NCI-H1694 (cell line): ENCODE measurements at places on chromosomes 11 and 22.

DNA sequence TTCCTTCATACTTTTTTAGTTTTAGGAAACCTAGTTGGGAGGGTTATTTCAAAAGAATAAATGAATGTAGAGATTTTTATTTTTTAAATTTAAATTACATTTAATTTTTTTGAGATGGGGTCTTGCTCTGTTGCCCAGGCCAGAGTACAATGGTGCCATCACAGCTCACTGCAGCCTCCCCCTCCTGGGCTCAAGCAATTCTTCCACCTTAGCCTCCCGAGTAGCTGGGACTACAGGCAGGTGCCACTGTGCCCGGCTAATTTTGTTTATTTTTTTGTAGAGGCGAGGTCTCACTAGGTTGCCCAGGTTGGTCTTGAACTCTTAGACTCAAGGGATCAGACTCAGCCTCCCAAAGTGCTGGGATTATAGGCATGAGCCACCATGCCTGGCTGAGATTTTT lies 32.6 kb downstream of the ZNRF3 start:
- no peak for DNase-seq

DNA sequence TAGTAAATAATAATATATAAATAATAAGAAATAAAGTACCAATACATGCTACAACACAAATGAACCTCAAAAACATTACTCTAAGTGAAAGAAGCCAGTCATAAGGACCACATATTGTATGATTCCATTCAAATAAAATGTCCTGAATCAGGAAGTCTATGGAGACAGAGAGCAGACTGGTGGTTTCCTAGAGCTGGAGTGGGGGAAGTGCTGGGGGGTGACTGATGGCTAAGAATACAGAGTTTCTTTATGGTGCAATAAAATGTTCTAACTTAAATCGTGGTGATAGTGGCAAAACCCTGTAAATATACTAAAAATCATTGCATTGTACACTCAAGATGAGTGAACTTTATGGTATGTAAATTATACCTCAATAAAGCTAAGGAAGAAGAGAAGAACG lies 376.5 kb downstream of the BUD13 start:
- no peak for DNase-seq

DNA sequence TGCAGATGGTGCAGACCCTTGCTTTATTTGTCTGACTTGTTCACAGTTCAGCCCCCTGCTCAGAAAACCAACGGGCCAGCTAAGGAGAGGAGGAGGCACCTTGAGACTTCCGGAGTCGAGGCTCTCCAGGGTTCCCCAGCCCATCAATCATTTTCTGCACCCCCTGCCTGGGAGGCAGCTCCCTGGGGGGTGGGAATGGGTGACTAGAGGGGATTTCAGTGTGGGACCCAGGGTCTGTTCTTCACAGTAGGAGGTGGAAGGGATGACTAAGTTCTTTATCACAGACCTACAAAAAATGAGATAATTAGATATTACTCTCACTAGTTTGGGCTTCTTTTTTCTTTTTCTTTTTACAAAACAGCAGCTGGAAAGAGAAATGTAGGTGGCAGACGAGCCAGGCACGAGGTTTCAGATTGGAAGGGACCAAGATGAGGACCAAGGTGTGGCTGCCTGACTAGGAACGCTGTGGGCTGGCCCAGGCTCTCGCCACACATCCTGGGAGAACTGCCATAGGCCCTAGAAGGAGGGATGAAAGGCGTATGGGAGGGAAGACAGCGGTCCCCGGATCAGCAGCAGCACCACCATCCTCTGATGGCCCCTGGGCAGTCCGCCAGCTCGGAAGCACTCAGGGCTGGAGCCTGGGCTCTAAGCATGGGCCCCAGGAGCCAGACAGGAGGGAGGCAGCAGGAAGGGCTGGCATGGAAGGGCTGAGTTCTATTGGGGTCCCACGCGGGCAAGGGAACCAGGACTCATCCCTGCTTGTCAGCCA lies 14.2 kb downstream of the TXN2 start:
- no peak for DNase-seq

- DNase-seq = no peak
These were observed 46.4 kb downstream of the PAX6 start for GRCh38 chr11:31764766-31765165.

- no peak for DNase-seq
These were observed 40.2 kb upstream of the SLC5A12 start for GRCh38 chr11:26762089-26762488.

- no peak for DNase-seq
These were observed 506.8 kb downstream of the INSC start for GRCh38 chr11:15621565-15621964.

GRCh38 chr22:29260031-29260560 lies 7.7 kb downstream of the RHBDD3 start:
- DNase-seq = no peak

- no peak for DNase-seq
These were observed 2.6 kb upstream of the C11orf91 start for GRCh38 chr11:33703234-33703633.

- DNase-seq = no peak
These were observed 204.2 kb upstream of the MTNR1B start for GRCh38 chr11:92765082-92765840.

DNA sequence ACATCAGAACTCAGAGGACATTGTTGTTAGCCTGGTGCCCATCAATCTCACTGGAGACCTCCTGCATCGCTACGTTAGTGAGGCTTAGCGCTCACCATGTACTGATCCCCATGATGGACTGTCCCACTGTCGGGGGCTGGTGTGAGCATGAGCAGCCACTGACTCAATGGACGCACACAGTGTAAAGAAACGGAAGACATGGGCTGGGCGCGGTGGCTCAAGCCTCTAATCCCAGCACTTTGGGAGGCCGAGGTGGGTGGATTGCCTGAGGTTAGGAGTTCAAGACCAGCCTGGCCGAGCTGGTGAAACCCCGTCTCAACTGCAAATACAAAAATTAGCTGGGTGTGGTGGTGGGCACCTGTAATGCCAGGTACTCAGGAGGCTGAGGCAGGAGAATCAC lies 112.9 kb downstream of the CRYBB2 start:
- DNase-seq = no peak

DNA sequence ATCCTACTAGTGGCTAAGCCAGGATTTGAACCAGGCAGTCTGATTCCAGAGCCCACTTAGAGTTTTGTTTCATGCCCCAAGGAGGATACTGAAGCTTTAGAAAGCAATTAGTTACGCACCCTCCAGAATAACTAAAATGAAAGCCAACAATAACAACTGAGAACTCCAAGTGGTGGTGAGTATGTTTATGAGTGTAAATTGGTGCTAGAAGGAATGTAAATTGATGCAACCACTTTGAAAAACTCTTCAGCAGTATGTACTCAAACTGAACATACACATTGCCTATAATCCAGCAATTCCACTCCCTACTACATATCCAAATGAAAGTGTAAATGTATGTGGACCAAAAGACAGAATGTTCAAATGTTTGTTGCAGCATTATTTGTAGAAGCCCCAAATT lies 6.7 kb upstream of the ARL14EP start:
- DNase-seq = no peak

DNA sequence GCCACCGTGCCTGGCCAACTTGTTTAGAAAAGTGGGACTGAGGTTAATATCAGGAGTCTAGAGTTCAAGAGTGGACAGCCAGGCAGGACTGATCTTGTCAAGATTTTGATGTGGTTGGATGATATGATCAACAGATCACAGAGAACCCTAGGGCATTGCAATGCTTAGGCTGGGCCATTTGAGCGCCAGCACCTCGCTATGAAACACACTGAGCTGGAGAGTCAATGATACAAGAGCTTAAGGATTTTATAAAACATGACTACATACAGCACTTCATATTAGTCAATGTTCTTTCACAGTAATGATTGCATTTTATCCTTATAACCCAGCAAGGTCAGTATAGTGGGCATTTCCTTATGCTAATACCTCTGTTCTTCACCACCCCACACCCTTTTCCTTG lies 15.4 kb upstream of the PEX26 start:
- no peak for DNase-seq

DNA sequence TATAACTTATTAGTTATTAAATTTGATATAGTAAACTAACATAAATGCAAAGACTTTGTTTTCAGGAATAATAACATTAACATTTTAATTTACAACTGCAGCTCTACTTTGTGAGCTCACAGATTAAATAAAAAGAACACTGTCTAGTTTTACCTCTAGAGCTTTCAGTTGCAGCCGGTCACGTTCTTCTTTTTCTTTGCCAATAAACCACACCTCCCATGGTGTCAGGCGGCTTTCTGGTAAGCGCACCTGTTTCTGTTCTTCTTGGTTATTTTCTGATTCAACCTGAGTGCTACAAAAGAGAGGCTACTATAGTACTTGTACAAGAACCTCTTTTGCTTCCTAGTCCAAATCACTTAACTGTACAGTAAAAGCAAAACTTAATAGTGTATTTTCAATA lies 5.8 kb downstream of the CCDC34 start:
- DNase-seq = no peak

GRCh38 chr22:32612834-32613233 lies 138.2 kb downstream of the FBXO7 start:
- DNase-seq = no peak

- DNase-seq = no peak
These were observed 337.2 kb upstream of the API5 start for GRCh38 chr11:42974510-42975179.

DNA sequence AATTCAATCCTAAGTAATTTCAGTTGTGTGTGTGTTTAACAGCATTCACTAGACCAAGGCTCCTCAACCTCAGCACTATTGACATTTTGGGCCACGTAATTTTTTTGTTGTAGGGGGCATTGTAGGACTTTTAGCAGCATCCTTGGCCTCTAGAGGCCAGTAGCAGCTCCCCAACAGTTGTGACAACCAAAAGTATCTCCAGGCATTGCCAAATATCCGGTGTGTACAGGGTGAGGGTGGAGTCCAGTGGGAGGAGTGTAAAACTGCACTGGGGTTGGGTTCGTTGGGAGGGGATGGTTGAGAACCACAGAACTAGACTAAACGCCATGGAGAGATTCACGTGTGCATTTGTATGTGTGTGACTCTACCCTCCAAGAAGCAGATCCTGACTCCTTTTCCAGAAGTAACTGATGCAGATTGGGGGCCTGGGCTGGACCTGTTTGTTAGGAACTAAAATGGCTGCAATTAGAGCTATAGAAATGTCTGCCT lies 5.9 kb upstream of the PHF21A start:
- no peak for DNase-seq

DNA sequence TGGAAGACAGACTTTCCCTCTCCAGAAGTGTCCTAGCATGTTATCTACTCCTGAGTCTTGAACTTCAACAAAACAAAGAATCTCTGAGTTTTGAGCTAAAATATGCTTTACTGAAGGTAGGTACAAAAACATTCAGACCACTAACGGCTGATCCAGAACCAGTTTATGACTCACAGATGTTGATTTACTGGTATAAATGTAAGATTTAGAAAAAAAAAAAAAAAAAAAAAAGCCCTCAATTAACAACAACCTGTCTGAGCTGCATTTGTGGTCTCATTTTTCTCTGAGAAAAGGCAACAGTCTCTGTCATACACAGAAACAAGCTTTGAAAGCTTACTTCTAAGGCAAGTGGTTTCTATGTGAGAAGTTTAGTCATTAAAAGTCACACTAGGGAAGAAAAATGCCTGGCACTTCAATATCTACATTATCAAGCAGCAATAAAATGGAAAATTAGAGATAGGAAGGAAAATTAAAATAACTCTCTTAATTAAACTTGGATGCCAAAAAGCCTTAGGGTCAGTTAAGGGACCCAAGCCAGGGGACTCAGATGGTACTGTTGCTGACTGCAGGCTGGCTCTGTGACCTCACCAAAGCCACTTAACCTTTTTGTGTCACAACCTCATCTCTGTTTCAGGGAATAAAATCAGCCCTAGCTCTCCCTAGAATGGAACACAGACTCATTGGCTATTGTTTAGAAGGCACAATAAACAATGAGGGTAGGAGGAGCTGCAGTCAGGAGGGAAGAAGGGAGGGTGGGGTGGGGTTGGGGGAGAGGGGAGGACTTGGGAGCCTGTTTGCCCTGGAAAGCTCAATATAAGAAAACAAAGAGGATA lies 61.7 kb downstream of the ETS1 start:
- DNase-seq = no peak

- DNase-seq = no peak
These were observed 70.6 kb upstream of the NTM start for GRCh38 chr11:131299598-131300438.

GRCh38 chr22:50084614-50085021 lies 608 bp downstream of the MLC1 start:
- no peak for DNase-seq

- DNase-seq = no peak
These were observed at the start of gene HTR3A for GRCh38 chr11:113974741-113975470. TSS of gene HTR3A (plus strand) at chr11:113975108. CDS start at chr11:113975326, 218 bp downstream.

DNA sequence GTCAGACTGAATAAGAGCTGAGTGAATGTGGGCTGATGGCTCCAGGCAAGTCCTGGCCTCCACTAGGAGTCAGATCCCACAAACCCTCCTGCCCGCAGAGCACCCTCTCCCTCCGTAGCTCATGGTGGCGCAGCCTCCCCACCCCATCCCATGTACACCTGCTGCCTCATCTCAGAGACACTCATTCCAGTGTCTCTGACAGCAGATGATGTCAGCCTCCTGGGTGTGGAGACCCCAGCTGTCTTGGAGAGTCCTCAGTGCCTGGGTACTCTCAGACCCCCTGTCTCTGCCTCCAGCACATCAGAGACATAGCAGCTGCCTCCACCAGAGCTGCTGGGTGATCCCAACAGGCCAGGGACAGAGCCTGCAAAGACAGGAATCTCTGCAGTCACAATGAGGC lies 9.5 kb downstream of the IGLL5 start:
- no peak for DNase-seq

DNA sequence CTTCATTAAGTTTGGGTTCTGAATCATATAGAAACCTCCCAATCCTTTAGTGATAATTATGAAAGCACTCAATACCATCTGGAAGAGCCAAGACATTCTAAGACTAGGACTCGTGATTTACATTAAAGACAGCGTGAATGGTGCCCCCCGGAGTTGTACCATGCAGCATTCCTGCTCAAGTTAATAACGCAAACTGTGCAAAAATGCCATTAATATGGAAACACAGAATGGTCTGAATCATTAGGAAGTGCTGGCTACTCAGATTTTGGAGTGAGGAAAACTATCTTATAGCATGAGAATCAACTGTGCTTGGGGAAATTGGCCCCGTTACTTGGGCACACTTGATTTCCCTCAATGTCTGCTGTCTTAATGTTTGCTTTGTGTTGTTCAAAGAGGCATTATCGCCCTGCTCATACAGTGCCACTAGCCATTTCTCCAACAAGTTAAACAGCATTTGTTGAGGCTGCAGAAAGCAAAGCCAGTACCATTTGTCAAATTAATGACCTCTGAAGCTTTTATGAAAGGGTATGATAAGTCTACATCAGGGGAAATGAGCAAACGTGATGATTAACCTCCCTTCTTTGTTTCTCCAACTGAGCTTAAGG lies 18.5 kb upstream of the TPH1 start:
- no peak for DNase-seq
